ENCODE measurements at places on chromosomes 2 and 18.

GRCh38 chr18:26524002-26524401 lies 24.4 kb downstream of the KCTD1 start:
- no peak for DNase-seq

DNA sequence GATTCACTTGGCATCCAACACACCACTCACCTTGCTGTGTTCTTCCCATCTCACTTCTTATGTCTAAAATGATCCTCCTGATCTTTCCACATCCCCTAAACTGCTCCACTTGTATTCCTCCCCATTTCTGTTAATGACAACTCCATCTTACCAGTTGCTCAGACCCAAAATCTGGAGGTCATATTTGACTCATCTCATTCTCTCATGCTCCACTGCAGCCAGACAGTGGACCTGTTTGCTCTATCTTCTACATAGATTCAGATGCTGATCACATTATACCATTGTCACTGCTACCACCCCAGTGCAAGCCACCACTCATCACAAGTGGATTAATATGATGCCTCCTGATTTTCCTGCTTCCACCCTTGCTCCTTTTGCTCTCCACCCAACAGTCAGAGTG lies 7.9 kb upstream of the NABP1 start:
- no peak for DNase-seq

DNA sequence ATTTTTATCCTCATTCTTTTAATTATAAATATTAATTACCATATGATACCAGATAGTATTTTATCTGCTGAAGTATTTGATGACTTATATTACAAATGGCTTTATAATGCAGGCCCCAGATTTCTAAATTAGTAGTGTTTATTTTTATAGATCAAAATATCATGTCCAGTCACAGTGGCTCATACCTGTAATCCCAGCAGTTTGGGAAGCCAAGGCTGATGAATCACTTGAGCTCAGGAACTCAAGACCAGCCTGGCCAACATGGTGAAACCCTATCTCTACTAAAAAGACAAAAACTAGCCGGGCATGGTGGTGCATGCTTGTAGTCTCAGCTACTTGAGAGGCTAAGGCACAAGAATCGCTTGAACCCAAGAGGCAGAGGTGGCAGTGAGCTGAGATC lies 100.1 kb upstream of the ARHGAP15 start:
- DNase-seq, result no peak

DNA sequence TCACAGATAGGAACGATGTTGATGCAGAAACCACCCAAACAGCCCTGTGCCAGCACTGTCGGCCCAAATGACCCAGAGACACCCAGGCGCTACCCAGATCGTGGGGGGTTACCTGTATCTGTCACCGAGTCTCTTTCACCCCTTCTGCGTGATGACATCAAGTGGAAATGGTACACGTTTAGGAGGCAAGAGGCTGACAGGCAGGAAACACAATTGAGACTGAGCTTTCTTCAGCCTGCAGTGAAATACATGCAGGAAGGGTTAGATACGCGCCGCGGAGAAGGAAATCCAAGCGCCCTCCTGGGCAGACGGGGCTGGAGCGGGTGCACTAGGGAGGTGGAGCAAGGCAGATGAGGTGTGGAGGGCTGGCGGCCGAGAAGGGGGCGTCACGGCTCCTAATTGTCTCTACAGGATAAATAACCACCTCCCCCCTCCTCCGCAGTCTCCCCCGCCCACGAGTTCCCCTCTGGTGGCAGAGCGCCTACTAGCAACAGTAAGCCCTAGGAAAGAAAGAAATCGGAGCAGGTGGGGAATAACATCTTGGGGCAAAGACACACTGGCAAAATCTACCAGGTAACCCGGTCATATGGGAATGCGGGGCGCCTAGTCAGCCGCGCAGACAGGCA lies at the start of gene RNF152:
TSS of gene RNF152 (minus strand) at position 325 of the 626 bp plus-strand sequence. CDS start 76,544 bp downstream, outside the sequence.
- peak; percentile 13 for DNase-seq

DNA sequence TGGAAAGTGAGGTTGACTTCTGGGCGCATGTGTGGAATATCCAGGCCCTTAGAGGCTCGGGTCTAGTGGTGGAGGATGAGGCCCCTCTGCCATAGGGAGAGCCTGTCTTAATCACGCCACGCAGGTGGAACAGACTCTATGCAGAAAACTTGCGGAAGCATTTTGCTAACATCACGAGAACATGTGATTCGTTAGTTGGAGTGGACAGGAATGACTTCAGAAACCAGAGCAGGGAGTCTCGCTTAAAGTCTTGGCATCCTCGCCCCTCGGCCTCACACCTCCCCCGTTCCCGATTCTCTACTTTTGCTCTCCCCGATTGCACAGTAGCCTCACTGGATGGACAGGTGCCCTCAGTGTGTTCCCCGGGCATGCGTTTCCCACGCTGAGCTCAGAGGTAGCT lies 333.4 kb downstream of the GBX2 start:
- DNase-seq, result no peak

DNA sequence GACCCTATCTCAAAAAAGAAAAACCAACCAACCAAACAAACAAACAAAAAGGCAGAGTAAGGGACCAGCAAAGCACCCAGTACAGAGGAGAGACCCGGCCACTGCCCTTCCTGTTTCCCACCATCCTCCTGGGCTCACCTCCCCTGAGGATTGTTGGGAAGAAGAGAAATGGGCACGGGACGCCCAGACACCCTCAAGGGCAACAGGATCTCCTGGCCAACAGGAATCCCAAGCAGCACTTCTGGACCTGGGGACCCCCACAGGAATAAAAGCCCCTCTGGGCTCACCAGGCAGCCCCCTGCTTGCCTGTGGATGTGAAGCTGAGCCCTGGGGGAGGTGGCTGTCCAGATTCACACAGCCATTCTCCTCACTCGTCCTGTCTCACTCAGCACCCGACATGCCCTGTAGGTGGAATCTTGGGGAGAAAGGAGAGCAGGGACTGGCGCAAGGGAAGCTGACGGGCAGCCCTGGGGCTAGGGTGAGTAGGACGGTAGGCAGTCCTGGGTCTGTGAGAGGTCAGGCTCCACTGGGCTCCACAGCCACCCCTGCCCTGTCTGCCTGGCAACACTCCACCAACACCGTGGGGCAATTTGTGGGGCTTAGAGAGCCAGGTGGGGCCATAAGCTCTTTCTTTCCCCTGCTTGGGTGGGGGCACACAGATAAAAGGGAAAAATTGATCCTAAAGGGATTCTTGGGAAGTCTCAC lies 18.0 kb downstream of the KLF11 start:
- no peak for DNase-seq

GRCh38 chr18:13076886-13077285 lies 85.7 kb downstream of the CEP192 start:
- DNase-seq, result no peak

GRCh38 chr2:148725564-148725963 lies 81.0 kb downstream of the EPC2 start:
- peak; percentile 41 for DNase-seq

- DNase-seq, result peak; percentile 71
Measured at GRCh38 chr2:30208453-30208852, 22.9 kb upstream of the LBH start.

DNA sequence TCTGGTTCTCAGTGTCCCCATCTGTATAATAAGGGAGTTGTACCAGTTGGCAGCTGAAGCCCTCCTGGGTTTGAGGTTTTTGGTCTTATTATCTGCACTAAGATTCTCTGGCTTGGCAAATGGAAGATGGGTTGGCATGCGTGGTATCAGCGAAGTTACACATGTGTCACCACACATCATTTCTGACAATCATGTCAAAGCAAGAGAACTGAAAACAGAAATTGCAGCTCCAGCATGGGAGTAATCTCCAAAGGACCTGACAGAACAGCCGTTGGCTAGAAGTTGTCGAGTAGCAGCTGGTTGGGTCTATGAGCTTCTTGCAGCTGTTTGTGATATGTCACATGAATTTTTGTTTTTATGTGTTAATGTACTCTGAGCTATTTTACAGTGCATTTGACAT lies 317.4 kb downstream of the SLC4A3 start:
- no peak for DNase-seq

GRCh38 chr2:39409697-39410389 lies 27.2 kb downstream of the MAP4K3 start:
- DNase-seq, result peak; percentile 41
